ENCODE measurements at places on chromosomes 11 and 22. TPM values are rescaled to one million over a fixed set of nuclear protein-coding genes. Genes with fewer than 3 reads are reported as not detected.

DNA sequence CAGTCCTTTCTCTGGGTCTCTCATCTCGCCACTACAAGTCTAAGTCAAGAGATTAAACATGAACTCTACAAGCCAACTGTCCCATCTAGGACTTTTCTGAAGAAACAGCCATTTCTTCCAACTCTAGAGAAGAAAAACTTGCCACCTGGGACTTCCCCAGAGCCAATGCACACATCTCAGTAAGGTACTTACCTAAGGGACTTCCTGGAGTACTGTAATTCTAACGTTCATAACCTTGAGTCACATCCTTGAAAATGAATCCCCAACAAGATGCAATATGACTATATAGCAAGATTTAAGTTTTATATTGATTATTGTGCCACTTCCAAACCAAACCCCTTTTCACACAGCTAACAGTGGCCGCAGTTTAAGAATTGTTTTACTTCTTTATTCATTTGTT is 11.9 kb upstream of the ISX start:
- no peak for DNase-seq

DNA sequence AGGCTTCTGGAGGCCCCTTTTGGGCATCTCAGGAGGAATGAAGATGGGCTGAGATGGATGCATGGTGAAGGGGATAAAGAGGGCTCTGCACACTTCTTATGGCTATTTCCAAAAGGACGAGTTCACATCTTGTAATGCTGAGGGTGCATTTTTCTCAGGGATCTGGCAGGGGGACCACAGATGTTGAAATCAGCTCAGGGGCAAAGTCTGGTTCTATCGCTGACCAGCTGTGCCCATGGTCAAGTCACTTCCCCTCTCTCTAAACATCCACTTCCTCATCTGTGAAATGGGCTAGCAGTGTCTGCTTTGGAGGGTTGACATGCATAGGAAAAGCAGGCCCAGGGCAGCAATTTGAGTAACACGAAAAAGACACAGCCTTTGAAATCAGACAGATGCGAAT is 26.5 kb downstream of the LHFPL7 start:
- no peak for DNase-seq

GRCh38 chr11:114166897-114167323 is 107.4 kb downstream of the ZBTB16 start:
- peak; percentile 95 for DNase-seq

GRCh38 chr11:104148706-104149105 is 15.2 kb downstream of the PDGFD start:
- no peak for DNase-seq

DNA sequence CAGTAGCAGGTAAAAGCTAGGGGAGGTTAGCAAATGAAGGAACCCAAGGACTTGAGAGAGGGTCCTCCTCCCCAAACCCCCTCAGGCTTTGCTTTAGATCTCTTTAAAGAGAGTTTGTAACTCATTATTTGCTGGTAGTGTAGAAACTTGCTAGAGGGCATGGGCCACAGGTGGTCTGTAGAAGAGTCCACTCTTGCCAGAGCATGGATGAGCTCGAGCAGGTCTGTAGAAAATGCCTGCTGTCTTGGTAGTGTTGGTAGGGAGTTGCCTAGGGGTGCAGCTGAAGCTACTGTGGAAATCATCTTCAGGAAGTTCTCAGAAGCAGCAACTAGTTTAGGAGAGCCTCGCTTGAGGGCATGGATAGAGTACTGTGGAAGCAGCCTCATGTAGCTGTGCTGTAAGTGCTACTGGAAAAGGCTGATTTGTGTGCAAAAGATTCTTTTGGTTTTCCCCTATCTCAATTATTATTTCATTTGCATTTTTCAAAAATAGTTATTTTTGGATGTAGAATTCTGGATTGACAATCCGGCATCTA is 104.3 kb downstream of the TMEM135 start:
- no peak for DNase-seq

- DNase-seq, result no peak
Measured at GRCh38 chr22:48811885-48812284, 1015.8 kb downstream of the BRD1 start.

The PTGDR2 gene
- under 0.01 TPM for total RNA-seq

DNA sequence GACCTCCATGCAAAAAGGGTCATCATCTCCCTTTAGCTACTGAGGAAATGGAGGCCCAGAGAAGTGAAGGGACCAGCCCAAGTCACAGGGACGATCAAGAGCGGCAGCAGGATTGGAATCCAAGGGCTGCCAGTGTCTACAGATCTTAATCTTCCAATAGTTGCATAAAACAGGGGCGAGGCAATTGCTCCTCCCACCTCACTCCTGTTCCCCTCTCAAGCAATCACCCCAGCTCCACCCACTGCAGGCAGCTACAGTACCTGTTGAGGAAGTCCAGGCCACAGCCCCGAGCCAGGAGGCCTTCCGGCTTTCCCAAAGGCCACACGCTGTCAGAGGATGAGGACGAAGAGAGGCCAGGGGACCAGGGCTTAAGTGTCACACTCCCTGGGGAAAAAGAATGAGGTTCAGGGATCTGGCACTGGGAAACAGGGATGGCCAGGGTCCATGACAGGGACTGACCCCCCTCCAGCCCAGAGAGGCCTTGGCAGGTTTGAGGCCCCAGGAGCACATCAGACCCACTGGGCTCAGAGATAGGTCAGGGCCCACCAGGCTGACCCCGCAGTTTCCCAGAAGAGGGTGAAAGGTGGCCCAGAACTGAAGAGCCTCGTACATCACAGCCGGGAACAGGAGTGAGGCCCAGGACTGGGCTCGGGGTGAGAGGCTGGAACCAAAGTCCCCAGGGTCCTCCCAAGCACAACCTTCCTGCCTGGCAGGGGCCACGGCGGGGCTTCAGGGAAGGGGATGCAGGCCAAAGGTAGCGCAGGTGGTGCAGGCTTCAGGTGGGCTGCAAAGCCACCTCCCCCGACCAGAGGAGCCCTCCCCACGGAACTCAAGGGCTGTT is 16.4 kb upstream of the MFNG start:
- no peak for DNase-seq

- DNase-seq, result no peak
Measured at GRCh38 chr22:42060489-42060888, 10.1 kb downstream of the NAGA start.

GRCh38 chr22:29226351-29226981 is 20.8 kb downstream of the EMID1 start:
- no peak for DNase-seq

DNA sequence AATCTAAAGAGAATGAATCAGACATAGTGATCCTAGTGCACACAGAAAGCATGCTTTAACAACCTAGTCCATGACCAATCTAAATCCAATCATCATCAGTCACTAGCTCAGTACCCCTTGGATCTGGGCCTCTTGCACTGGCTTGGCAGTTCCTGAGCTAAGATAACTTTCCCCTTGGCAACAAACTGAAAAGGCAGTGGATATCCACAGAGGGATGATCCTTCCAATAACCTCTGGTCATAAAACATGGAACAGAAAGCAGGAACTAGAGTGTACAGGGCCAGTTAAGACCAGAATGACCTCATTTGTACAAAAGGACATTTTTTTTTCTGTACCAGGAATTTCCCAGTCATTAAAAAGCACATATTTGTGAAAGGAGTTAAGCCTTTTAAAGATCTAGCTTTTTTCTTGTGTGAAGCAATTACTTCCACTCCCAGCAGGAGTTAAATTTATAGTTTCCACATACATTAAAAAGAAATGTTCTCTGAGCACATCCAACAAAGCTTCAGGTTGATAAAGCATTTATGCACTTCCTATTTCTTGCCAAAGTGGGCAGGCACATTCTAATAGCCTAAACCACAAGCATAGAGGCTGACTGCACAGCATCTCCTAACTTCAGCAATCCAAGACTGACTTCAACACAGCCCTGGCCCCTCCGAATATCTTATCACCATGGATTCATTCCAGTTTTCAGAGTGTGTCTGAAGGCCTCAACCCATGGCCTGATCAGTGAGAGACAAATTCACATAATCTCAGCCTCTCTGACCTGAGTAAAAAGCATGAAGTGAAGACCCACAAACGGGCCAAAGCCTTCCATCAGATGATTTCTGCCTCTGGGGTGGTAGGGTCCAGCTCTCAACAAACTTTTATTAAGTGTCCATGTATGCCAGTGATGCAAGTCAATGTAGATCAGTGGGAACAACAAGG is 29.9 kb downstream of the GUCY1A2 start:
- peak; percentile 88 for DNase-seq

The PATE2 gene
- total RNA-seq, result 0.32 TPM

The FGF19 gene
- not detected for total RNA-seq

- no peak for DNase-seq
Measured at GRCh38 chr11:83166193-83166866, 9.4 kb downstream of the PCF11 start.

DNA sequence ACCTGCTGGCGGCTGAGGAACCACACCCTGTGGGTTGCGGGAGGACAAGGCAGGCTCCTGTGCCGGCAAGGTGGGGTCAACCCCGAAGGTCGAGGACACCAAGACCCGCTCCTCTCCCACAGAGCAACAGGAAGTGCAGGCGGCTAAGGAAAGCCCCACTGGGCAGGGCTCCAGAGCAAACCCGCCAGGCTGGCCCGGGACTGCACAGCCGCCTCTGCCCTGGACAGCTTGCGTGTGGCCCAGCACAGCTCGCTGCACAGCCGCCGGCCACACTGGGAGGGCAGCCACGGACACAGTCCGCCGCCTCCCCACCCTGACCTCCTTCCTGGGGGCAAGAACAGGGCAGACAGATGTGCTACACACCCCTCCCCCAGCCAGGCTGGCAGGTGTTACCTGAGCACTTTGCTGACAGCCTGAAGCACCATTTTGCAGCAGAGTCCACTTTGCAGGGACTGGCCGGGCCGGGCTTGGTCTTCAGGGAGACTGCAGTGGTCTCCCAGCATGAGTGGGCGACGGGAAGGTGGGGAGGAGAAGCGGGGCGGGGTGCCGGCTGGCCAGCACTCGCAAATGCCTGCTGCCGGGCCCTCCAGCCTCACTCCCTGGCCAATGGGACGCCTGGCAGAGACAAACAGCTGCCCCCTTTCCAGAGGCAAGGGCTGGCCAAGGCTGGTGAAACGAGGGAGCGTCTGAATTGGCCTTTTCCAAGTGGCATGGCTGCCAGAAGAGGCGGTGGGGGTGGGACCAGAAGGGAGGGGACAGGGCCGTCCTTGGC is at the start of gene MOB2:
Gene MOB2, minus strand, starts transcription at position 726 of the 772 bp plus-strand sequence. Its CDS starts 223 bp downstream, at position 503.
- DNase-seq, result no peak

The MS4A15 gene
- total RNA-seq, result not detected

GRCh38 chr11:203056-203944 is 3.9 kb downstream of the BET1L start:
- DNase-seq, result no peak

- DNase-seq, result peak; percentile 88
Measured at GRCh38 chr11:11998091-11998781, 10.2 kb downstream of the DKK3 start.

- peak; percentile 90 for DNase-seq
Measured at GRCh38 chr11:126303623-126304456, at the start of gene DCPS. TSS of gene DCPS (plus strand) at chr11:126304060. CDS start at chr11:126304081, 21 bp downstream.

The FREY1 gene
- 0.43 TPM for total RNA-seq

DNA sequence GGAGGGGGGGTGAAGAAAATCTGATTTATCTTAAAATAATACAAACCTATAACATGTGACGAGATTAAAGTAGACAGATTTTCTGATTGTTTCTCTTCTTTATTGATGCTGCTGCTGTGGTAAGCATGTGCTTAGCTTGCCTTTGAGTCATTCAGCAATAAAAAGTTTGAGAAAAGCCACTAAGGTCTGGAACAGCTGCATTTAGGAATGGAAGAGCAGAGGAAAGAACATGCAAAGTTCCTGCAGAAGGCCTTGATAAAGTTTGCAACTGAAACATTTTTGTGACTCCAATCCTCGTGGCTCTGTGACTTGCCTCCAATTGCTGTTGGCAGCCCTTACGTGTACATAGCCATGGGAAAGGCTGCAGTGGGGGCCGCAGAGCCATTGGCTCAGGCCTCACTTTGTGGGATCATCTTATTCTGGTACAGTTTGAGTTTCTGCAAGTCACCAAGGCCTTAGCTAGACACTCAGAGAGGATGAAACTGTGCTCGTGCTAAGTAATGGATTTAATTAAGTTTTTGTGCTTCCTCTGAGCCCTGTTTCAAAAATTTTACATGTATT is 370.2 kb downstream of the AASDHPPT start:
- DNase-seq, result peak; percentile 71

The CREB3L1 gene
- total RNA-seq, result 66.7 TPM

GRCh38 chr11:131656839-131657211 is 286.4 kb downstream of the NTM start:
- DNase-seq, result no peak

The FAM118A gene
- 20.7 TPM for total RNA-seq

GRCh38 chr11:11057472-11057854 is 199.6 kb upstream of the ZBED5 start:
- no peak for DNase-seq

The TBX1 gene
- under 0.01 TPM for total RNA-seq

- no peak for DNase-seq
Measured at GRCh38 chr11:46725338-46726205, 6.6 kb downstream of the F2 start.

The CECR2 gene
- not detected for total RNA-seq

DNA sequence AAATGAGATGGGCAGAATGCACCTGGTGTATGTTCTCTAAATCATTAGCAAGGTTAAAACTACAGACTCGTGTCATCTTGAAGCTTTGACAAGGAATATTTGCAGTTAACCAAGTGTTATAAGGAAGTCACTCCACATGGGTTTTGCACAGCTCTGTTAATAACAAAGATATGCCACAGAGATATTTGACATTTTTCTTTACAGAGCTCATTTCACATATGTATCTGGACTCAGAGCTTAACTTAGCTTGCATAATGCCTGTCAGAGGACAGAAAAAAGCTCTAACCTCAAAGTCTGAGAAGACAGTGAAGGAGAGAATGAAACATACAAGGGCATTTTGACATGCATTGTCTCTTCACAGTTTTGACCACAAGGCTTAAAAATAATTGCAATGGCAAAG is 105.5 kb downstream of the C11orf87 start:
- no peak for DNase-seq

- no peak for DNase-seq
Measured at GRCh38 chr11:132078264-132079076, 708.1 kb downstream of the NTM start.

The ART1 gene
- total RNA-seq, result not detected

GRCh38 chr11:12110201-12110713 is at the start of gene MICAL2:
TSS of gene MICAL2 (plus strand) at chr11:12110590. CDS start at chr11:12162156, 51,566 bp downstream.
- DNase-seq, result peak; percentile 90

The CCDC85B gene
- total RNA-seq, result 49.0 TPM

DNA sequence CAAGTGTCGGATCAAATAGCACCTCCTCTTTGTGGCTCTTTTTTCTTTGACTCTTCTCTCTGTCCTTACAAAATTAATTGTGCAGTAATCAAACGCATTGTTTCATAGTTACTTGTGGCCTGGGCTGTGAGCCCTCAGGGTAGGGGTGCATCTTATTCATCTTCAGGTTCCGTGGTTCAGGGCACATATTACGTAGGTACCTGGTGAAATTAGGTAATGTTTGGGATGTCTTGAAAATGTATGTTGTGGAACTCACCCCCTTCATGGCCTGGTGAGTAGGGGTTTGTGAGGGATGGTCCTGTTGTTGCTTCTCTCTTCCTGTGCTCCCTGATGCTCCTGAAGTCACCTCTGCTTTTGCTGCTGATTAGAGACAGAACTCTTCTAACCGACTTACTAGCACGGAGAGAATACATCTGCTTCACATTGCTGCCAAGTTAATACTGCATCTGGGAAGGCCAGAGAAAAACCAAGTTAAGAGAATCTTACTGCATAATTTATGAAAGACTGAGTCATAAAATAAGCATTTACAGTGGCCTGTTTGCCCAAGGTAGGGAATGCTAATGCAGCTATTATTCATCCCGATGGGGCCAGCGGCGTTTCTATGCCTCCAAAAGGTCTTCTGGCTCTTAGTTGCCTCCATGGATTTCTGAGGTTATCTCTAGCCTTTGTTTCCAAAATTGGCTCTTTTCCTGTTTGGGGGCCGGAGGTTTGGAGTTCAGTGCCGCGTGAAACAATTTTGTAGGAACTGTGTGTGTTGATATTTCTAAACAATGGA is 66.9 kb downstream of the TBC1D22A start:
- DNase-seq, result peak; percentile 90

The HMOX1 gene
- 24.2 TPM for total RNA-seq

The SLC22A6 gene
- total RNA-seq, result not detected
